ENCODE measurements at places on chromosomes 5 and 9.

- no peak for DNase-seq
These were observed 135.5 kb downstream of the RAB3C start for GRCh38 chr5:58718269-58718978.

- DNase-seq, result no peak
These were observed 6.2 kb downstream of the PRDM12 start for GRCh38 chr9:130670644-130671043.

GRCh38 chr9:75083188-75083970, 4.6 kb downstream of the NMRK1 start:
- DNase-seq, result no peak

DNA sequence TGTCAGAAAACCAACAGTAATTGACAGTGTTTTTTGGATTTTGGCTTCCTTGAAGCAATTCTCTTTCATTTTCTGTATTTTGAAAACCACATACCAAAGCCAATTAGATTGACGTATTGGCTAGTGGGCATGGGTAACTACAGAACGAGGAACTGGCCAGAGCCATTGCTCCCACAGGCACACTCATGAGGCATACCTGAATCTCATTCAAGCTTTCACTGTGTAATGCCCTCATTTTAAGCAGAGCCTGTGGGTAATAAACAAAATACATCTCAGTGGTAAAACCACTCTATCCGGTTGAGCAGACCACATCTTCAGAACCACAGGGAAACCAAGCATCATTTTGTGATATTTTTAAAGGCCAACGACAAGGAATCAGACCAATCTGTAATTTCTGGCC, 394.1 kb downstream of the ZNF608 start:
- no peak for DNase-seq

DNA sequence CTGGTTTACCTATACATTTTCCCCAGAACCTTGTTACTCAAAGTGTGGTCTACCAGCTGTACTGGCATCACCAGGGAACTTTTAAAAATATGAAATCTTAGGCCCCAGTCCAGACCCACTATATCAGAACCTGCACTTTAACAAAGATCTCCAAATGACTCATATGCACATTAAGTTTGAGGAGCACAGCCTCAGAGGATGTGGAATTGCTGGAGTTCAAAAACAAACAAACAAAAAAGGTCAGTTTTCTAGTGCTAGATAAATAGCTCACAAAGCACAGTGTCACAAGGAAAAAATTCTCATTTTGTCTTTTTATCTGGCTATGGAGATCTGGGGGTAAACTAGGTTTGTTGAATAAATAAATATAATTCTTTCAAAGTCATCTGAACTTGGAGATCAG, 68.9 kb upstream of the ANKRD55 start:
- DNase-seq, result no peak

GRCh38 chr5:116037236-116037822, 5.1 kb downstream of the ARL14EPL start:
- DNase-seq, result no peak

GRCh38 chr5:120367896-120368634, 96.0 kb upstream of the PRR16 start:
- DNase-seq, result no peak

GRCh38 chr9:20237686-20238085, 384.6 kb downstream of the MLLT3 start:
- no peak for DNase-seq

DNA sequence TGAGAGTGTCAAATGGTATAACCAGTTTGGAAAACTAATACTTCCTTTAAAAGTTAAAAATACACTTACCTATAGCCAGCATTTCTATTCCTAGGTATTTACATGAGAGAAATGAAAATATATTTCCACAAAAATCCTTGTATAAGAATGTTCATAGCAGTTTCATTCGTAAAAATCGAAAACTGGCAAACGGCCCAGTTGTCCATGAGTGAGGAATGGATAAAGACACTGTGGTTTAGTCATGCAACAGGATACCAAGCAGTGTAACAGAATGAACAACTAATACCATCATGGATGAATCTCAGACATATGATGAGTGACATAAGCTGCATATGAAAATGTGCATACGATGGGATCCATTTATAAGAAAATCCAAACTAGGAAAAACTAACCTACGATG, 136.7 kb downstream of the MACROH2A1 start:
- DNase-seq, result no peak

- no peak for DNase-seq
These were observed 7.0 kb upstream of the DCTN4 start for GRCh38 chr5:150765799-150766169.

DNA sequence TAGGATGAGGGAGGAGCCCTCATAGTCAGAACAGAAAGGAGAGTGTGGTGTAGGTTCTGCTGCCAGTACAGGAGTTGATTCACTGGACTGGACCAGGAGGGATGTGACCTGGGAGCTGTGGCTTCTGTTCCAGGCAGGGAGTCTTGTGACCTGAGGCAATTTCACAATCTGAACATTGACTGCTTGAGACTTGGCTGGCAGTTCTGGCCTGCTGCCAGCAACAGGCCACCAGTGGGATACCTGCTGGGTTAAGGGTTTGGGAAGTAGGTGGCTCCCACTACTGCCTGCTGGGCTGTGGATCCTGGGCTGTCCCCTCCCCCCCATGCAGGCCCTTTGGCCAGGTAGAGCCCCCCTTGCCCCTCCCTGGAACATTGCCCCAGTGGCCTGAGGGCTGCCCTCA, 268.6 kb upstream of the ARRDC3 start:
- DNase-seq, result no peak

- DNase-seq, result no peak
These were observed 466 bp downstream of the SMC2 start for GRCh38 chr9:104094534-104095015.

DNA sequence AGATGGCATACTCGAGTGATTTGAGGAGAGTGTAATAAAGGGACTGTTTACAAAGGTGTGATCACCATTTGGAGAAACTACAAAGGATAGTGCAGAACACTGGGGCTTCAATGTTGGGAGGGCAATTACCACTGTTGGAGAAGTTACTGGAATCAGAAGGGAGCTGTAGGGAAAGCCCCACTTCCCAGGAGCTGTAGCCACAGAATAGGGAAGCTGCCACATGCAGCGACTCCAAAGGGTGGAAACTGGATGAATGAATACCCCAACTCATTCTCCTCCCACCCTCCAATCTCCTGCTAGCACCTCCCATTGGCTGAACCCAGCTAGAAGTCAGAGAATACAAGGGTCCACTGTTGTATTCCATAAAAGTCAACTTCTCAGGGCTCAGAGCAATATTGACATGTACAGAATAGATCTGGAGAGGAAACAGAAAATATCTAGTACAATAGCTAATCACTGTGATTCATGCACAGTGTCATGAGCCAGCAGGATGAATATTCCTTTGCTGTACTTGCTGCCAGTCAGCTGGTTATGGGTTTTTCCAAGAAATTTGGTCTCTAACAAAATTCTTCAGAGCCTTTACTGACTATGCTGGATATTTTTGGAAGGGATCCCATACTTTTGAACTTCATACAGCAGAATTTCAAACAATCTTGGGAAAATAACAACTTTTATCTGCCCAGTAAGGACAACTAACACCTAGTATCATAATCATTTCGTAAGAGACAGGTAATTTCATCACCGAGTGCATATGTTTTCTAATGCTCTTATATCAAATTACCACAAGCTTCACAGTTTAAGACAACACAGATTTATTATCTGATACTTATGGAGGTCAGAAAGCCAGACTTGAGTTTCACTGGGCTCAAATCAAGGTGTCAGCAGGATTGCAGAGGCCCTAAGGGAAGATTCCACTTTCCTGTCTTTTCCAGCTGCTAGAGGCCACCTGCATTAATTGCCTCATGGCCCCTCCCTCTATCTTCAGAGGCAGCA, 39.6 kb downstream of the PDCD1LG2 start:
- DNase-seq, result no peak

- no peak for DNase-seq
These were observed 597.9 kb upstream of the TLE4 start for GRCh38 chr9:78973907-78974306.

GRCh38 chr5:172548981-172549687, 91.9 kb upstream of the NEURL1B start:
- no peak for DNase-seq

DNA sequence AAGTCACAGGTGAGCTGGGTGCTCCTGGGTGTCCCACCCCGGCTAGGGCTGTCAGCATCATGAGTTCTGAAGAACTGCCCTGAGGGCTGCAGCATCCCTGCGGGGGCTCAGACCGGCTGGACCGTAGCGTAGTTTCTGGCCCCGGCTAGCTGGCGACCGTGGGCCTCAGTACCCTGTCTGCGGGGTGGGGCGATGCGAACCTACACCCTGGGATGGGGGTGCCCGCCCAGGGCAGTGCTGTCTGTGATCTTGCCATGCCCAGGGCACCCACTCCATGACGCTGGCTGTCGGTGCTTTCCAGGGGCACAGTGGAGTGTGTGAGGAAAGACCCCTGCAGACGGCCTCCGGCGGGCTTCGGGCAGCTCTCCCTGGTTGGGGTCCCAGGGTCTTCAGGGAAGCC, 66.5 kb upstream of the IRX4 start:
- DNase-seq, result no peak

DNA sequence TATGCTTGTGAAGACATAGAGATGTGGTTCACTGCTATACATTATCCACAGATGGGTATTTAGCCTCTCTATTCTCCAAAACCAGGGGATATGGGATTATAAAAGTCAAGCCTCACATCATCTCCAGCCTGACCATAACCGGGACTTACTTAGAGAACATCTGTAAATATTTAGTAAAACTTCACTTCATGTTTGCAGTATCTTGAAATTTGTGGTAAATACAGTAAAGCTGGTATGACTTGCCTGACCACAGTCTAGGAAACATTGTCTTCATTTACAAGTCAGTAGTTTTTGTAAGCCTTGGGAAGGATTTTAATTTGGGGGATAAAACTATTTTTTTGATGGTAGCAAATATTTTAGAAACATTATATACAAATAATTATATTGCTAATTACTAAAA, 64.2 kb downstream of the MAST4 start:
- DNase-seq, result no peak

DNA sequence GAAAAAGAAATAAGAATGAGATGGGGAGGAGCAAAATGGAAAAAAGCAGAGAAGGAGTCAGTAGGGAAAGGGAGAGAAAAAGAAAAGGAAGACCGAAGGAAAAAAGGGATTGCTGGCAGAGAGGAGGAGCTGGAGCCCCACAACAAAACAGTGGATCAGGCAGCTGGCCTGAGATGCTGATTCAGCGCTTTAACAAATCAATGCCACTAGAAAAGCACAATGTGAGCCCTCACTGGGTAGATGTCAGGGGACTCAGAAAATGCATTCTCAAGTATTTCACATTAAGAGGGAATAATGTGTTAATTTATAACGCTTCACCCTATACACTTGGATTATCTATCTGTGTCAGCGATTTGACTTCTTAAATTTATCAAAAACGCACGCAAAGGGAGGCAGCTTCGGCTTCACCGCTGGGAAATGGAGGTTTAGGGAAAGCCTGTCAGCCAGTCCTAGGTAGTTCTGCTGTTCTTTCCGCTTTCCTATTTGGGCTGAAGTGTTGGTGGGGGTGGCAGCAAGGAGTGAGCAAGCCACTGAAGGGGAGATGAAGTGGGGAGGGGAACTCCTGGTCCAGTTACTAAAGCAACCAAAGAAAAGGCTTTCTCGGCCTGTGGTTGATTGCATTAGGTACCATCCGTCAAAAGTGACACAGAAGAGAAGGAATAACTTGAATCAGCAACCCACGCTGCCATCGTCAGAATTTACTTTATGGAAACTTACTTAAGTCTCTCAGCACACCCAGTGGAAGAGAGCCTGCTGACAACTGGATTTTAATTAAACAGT, 161.6 kb downstream of the BNC2 start:
- DNase-seq, result no peak

DNA sequence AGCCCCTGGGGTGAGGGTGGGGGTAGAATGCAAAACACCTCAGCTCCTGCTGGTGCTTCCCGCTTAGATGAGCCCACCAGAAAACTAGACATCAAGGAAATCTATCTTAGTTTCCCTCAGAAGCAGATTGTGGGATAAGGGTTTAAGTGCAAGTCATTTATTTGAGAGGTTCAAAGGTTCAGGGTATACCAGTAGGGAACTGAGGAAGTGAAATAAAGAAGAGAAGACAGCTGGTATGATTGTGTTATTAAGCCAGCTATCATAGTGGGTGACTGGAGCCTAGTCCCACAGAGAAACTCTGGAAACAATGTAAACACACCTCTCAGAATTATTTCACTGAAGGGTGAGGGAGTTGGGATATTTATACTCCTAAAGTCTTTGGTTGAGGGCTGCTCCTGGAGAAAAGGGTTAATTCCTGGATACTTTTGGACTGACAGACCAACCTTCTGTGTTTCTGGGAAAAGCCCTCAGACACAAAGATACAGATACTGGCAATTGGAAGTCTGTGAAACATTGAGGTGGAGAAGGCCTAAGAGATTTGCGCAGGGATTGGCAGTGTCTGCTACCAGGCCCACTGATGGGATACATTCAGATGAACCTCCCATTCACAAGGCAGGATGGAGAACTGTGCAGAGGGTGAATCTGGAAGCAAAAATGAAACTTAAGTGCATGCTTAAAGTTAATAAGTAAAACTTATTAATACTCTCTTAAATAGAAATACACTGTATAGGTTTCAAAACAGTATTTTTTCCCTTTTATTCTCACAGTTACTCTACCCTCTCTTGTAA, 6.4 kb upstream of the DCTN4 start:
- no peak for DNase-seq

GRCh38 chr9:32571969-32572899, 725 bp downstream of the NDUFB6 start:
- no peak for DNase-seq

DNA sequence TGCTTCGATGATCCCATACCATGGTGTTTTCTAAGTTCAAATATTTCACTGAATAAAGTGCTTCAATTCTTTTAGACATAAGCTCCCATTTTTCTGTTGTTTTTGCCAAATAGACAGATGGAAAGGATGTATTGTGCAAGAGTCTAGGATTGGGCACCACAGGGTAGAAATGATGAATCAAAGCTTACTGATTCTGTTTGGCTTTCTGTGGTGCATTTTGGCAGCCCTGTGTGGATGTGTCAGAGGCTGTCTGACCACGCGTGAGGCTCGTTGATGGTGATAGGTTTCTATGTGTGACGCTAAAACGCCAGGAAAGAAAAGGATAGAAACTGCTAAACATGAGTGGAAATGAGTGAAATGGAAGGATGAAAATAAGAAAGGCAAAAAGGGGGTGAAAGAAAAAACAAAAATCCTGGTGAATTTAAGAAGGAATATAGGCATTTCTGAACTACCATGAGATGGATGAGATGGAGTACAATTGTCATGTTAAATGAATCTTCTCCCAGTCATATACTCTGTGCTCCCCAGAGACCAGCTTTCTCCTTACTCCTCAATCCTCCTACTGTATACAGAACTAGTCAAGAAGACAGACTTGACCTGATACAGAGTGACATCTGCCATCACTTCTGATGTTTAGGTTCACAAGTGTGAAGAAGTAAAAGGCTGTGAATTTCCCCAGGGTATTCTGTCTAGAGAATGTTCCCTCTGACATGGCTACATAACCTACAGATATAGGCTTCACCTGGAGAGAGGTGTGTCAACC, 54.4 kb downstream of the ANKH start:
- no peak for DNase-seq

GRCh38 chr9:104494808-104495207, 9.3 kb upstream of the OR13F1 start:
- no peak for DNase-seq

- DNase-seq, result no peak
These were observed 30.0 kb downstream of the KDM4C start for GRCh38 chr9:6787793-6788161.

All from NCI-H1048 (cell line).